ENCODE measurements at places on chromosomes 13 and 19.

DNA sequence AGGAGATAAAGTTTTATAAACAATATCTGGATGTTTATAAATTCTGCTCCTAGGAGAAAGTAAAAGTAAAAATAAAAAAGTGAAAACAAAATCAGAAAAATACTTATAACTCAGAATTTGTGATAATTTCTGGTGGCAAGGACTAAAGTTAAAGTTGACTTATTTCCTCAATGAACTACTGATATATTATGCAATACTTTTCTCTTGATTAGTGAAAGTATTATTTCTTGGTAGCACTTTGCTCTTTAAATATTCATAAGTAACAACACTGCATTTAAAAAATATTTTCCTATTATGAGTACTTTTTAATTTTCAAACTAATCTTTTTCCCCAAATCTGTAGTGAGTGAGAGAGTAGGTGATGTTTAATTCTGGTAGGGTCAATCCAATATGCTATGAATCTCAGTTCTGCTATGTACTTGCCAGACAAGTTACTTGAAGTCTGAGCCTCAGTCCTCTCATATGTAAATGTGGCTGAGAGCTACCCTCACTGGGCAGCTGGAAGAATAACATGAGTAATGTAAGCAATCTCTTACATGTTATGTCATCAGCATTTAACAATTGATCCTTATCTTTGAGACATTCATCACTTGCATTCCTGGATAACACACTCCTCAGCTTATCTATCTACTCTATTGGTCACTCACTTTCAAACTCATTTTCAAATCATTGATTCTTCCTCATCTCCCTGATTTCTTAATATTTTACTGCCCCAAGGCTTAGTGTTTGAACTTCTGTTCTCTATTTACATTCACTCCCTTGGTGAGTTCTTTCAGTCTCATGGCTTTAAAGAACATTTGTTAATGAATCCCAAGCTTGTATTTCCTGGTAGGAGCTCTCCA, 239.0 kb downstream of the RGCC start:
- no peaks in the 10 kb centered on the region for H3K27me3 ChIP-seq
- peak overlapping the region; percentile 5 for H3K4me3 ChIP-seq
- peak overlapping the region; percentile 80 for H3K27ac ChIP-seq

DNA sequence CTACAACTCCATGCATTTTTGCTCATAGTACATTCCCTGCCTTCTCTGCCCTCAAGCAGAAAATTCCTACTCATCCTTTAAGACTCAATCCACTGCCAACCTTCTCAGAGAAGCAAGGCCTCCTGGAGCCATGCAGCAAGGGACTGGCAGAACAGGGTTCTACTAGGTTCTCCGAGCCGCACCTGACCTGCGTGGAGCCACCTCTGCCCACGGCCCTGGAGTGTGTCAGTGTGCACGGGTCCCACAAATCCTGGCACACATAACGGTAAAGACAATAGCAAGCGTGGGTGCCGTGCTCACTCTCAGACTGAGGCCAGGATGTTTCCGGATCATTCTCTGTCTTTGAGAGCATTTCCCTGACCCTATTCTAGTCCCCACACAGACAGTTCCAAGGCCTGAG, 30.0 kb downstream of the SOX1 start:
- H3K4me3 ChIP-seq = no peak overlapping the region
- H3K36me3 ChIP-seq = no peaks in the 10 kb centered on the region
- H3K27ac ChIP-seq = no peak overlapping the region
- H3K27me3 ChIP-seq = peaks cover 90% of the 10 kb centered on the region

GRCh38 chr13:112545856-112546255, 42.1 kb downstream of the TUBGCP3 start:
- peak overlapping the region; percentile 78 for H3K27ac ChIP-seq
- peaks cover 2% of the 10 kb centered on the region for H3K27me3 ChIP-seq
- no peaks in the 10 kb centered on the region for H3K4me1 ChIP-seq
- no peak overlapping the region for H3K4me3 ChIP-seq
- DNase-seq = no peak

DNA sequence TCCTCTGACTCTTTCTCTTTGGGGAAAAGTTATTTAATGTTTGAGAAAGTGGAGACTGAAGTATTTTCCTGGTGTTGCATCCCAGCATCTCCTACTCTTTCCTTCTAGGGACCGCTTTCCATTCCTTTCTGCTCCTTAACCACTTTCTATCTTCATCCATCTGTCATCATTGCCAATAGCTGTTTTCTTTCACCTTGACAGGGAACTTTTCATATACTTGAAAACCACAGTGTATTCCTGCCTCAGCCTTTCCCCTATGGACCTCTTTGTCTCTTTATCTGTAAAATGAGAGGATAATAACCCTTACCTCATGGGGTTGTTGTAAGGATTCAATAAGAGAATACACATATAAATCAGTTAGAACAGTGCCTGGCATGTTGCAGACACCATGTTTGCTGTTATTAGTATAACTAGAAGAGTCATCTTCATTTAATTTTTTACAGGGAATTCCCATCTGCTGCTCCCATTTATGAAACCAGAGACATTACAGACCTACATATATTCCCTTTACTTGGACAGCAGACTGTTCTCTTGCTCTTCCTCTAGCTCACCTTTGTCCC, 31.8 kb downstream of the LCP1 start:
- peaks cover 5% of the 10 kb centered on the region for H3K27me3 ChIP-seq
- H3K27ac ChIP-seq = no peak overlapping the region
- H3K4me1 ChIP-seq = peaks cover 8% of the 10 kb centered on the region
- no peak for DNase-seq
- no peaks in the 10 kb centered on the region for H3K36me3 ChIP-seq

DNA sequence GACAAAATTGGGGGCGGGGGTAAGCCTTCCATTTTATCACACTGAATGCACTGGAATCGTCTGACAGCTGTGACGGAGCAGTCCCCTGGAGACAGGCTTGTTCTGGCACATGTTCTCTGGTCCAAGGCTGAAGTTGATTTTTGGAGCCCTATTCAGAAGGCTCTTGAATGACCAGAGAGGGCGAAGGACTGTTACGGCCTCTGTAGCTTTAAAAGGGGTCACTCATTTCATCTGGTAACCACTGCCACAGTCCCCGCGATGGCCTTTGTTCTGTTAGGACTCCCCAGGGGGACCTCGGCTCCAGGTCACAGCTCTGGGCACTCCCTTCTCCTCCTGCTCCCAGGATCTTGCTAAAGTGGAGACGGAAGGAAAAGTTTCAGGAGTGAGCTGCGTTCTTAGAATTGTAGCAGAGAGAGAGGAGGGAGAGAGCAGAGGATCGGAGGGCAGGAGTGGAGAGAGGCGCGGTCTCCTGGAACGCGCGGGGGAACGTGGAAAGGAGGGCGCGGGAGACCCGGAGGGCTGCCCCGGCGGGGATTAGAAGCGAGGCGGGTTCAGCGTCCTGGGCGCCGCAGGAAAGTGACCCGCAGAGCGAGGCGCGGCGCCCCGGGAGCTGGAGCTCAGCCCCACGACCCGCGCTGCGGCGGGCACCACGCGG, 134.3 kb upstream of the MYO16 start:
- peak overlapping the region; percentile 94 for H3K4me3 ChIP-seq
- H3K36me3 ChIP-seq = no peaks in the 10 kb centered on the region
- no peak overlapping the region for H3K27ac ChIP-seq
- H3K27me3 ChIP-seq = peaks cover 39% of the 10 kb centered on the region
- peaks cover 26% of the 10 kb centered on the region for H3K4me1 ChIP-seq

- no peaks in the 10 kb centered on the region for H3K36me3 ChIP-seq
- DNase-seq = no peak
- H3K27me3 ChIP-seq = no peaks in the 10 kb centered on the region
- H3K4me3 ChIP-seq = no peak overlapping the region
These were observed 122.9 kb upstream of the SPRY2 start for GRCh38 chr13:80463673-80464352.

DNA sequence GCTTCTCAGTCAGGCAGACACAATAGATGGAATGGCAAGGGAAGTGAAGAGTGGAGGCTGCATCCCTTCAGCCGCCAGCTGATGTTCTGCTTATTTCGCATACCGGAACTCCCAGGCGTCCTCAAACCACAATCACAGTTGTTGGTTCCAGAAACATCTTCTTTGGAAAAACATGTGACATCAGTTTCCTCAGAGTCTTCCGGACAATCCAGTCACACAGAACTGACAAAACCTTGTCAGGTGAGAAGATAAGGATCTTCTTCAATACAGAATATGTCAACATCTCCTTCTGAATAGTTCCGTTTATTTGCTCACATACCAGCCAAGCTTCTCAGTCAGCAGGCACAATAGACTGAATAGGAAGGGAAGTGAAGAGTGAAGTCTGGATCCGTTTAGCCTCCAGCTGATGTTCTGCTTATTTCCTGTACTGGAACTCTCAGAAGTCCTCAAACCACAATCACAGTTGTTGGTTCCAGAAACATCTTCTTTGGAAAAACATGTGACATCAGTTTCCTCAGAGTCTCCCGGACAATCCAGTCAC, 45.1 kb upstream of the CEACAM21 start:
- H3K4me3 ChIP-seq = no peak overlapping the region
- no peak overlapping the region for H3K27ac ChIP-seq
- no peaks in the 10 kb centered on the region for H3K36me3 ChIP-seq
- no peaks in the 10 kb centered on the region for H3K4me1 ChIP-seq
- peaks cover 14% of the 10 kb centered on the region for H3K27me3 ChIP-seq

- H3K27ac ChIP-seq = peak overlapping the region; percentile 44
- H3K4me3 ChIP-seq = peak overlapping the region; percentile 30
- no peak for DNase-seq
- H3K36me3 ChIP-seq = no peaks in the 10 kb centered on the region
These were observed 163.0 kb upstream of the TSC22D1 start for GRCh38 chr13:44739120-44739519.

GRCh38 chr19:1223018-1223855, 14.6 kb downstream of the CBARP start:
- H3K27me3 ChIP-seq = no peaks in the 10 kb centered on the region
- H3K36me3 ChIP-seq = peaks cover 4% of the 10 kb centered on the region
- peaks cover 2% of the 10 kb centered on the region for H3K4me1 ChIP-seq
- no peak overlapping the region for H3K27ac ChIP-seq
- H3K4me3 ChIP-seq = no peak overlapping the region

- peaks cover 55% of the 10 kb centered on the region for H3K4me1 ChIP-seq
- no peaks in the 10 kb centered on the region for H3K36me3 ChIP-seq
- no peak overlapping the region for H3K4me3 ChIP-seq
- H3K27ac ChIP-seq = no peak overlapping the region
These were observed 54.0 kb upstream of the TNFRSF19 start for GRCh38 chr13:23516190-23516589.

DNA sequence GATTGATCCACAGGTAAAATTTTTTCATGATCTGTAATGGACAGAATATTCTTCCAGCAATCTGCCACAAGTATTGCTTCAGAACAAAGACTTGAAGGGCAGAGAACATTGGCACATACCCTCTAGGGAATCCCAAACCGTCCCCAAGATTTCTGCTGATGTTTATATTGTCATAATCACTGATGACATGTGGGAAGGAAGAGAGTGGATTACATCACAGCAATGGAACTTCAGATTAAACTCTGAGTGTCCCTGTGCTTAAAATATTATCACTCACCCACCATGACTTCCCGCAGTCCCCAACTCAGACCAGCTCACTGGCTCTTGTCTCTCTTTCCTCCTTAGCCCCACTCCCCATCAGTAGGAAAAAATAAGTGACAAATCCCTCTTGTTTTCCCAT, 8.5 kb upstream of the TPT1 start:
- no peak for DNase-seq
- no peaks in the 10 kb centered on the region for H3K27me3 ChIP-seq
- no peak overlapping the region for H3K4me3 ChIP-seq
- H3K36me3 ChIP-seq = peaks cover 75% of the 10 kb centered on the region
- H3K4me1 ChIP-seq = peaks cover 2% of the 10 kb centered on the region

GRCh38 chr13:36217456-36217855, 3.1 kb upstream of the SOHLH2 start:
- H3K27ac ChIP-seq = no peak overlapping the region
- H3K4me1 ChIP-seq = no peaks in the 10 kb centered on the region
- no peak overlapping the region for H3K4me3 ChIP-seq
- peaks cover 11% of the 10 kb centered on the region for H3K36me3 ChIP-seq
- DNase-seq = no peak
- no peaks in the 10 kb centered on the region for H3K27me3 ChIP-seq

- no peaks in the 10 kb centered on the region for H3K36me3 ChIP-seq
- no peaks in the 10 kb centered on the region for H3K27me3 ChIP-seq
- DNase-seq = no peak
- no peak overlapping the region for H3K4me3 ChIP-seq
- no peak overlapping the region for H3K27ac ChIP-seq
- H3K4me1 ChIP-seq = no peaks in the 10 kb centered on the region
These were observed 177.5 kb downstream of the SLC7A1 start for GRCh38 chr13:29418026-29418425.

- peak overlapping the region; percentile 92 for H3K4me3 ChIP-seq
- peaks cover 28% of the 10 kb centered on the region for H3K4me1 ChIP-seq
- H3K27ac ChIP-seq = peak overlapping the region; percentile 99
- H3K27me3 ChIP-seq = peaks cover 12% of the 10 kb centered on the region
- H3K36me3 ChIP-seq = no peaks in the 10 kb centered on the region
- peak; percentile 92 for DNase-seq
These were observed 10.6 kb downstream of the FUT6 start for GRCh38 chr19:5828661-5829566.

DNA sequence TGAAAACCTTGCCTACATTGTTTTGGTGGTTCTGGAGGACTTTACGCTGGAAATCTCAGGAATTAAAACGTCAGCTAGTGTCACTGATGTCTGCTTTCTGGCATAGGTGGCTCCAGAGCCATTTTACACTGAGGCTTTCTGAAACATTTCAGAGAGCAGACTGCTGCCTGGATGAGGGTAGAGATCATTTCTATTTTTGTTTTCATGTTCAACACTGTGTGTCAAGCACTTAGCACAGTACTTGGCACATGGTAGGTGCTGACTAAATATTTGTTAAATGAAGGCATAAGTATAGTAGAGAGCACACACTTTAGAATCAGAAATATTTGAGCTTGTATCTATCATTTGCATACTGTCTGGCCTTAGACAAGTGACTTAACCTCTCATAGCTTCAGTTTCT, 59.1 kb upstream of the FRY start:
- no peak overlapping the region for H3K4me3 ChIP-seq
- peaks cover 5% of the 10 kb centered on the region for H3K27me3 ChIP-seq
- H3K27ac ChIP-seq = no peak overlapping the region
- peaks cover 3% of the 10 kb centered on the region for H3K36me3 ChIP-seq

GRCh38 chr13:87444135-87444534, 227.0 kb upstream of the SLITRK5 start:
- no peak overlapping the region for H3K27ac ChIP-seq
- no peak overlapping the region for H3K4me3 ChIP-seq
- no peaks in the 10 kb centered on the region for H3K4me1 ChIP-seq
- no peaks in the 10 kb centered on the region for H3K36me3 ChIP-seq
- DNase-seq = no peak

GRCh38 chr13:39385154-39385553, 217.8 kb downstream of the LHFPL6 start:
- no peak overlapping the region for H3K27ac ChIP-seq
- peaks cover 5% of the 10 kb centered on the region for H3K27me3 ChIP-seq
- no peak overlapping the region for H3K4me3 ChIP-seq
- peaks cover 31% of the 10 kb centered on the region for H3K4me1 ChIP-seq
- peaks cover under 1% of the 10 kb centered on the region for H3K36me3 ChIP-seq

DNA sequence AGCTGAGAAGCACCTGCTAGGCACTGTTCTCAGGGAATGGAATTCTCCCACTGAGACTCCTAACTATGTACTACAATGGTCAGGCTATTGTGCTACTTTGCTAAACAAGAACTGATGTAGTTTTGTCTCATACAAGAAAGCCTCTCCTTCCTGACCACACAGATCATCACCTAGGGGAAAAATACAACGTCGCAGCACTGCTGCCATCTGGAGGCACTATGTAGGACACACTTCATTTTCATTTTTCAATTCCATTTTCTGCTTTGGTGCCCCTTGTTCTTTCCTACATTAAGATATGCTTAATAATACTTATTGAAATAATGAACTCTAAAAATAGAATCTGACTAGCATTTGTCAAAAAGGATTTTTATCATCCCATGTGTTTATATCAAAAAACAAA, 21.1 kb downstream of the PROSER1 start:
- no peak overlapping the region for H3K27ac ChIP-seq
- H3K4me1 ChIP-seq = no peaks in the 10 kb centered on the region
- no peak overlapping the region for H3K4me3 ChIP-seq
- DNase-seq = peak; percentile 5

Measured in nephron progenitor cell (in vitro differentiated cells).